ENCODE measurements at places on chromosomes 5 and 9. TPM values are rescaled to one million over a fixed set of nuclear protein-coding genes. Genes with fewer than 3 reads are reported as not detected.
A peak's percentile ranks its signal among the peaks of the same experiment; 100 is the strongest.

The NUTM2F gene
- total RNA-seq: not detected

The PCDHGA6 gene
- total RNA-seq: 5.6 TPM

The C9orf78 gene
- 30.0 TPM for total RNA-seq

DNA sequence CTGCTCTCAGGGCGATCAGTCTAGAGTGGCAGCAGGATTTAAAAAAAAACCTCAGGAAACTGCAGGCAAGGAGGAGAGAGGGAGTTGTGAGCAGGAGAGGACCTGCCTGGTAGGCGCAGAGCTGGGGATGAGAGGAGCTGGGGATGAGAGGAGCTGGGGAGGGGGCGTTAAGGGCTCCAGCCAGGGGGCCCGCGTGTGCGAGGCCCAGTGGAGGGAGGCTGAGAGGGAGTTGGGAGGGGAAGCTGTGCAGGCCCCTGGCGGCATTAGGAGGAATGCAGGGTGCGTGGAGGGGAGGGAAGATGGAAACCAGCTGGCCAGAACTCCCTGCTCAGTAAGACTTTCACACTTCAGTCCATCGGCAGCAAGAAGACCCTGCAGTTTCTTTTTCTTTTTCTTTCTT, 45.2 kb upstream of the HMCN2 start:
- no peak for DNase-seq

GRCh38 chr9:90504486-90504885, 138.1 kb downstream of the DIRAS2 start:
- no peak for DNase-seq

GRCh38 chr5:178384816-178385495, 152.4 kb upstream of the PHYKPL start:
- no peak for DNase-seq

- no peak for DNase-seq
Measured at GRCh38 chr5:1235379-1235778, 10.2 kb downstream of the SLC6A18 start.

DNA sequence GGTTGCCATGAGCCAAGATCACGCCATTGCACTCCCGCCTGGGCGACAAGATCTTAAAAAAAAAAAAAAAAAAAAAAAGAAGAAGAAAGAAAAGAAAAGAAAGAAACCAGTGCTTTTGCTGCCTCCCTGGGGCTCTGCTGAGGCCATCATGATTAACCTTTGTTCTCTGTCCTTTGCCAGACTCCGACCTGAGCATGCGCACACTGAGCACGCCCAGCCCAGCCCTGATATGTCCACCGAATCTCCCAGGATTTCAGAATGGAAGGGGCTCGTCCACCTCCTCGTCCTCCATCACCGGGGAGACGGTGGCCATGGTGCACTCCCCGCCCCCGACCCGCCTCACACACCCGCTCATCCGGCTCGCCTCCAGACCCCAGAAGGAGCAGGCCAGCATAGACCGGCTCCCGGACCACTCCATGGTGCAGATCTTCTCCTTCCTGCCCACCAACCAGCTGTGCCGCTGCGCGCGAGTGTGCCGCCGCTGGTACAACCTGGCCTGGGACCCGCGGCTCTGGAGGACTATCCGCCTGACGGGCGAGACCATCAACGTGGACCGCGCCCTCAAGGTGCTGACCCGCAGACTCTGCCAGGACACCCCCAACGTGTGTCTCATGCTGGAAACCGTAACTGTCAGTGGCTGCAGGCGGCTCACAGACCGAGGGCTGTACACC, 251.7 kb downstream of the MARCHF11 start:
- DNase-seq: no peak

DNA sequence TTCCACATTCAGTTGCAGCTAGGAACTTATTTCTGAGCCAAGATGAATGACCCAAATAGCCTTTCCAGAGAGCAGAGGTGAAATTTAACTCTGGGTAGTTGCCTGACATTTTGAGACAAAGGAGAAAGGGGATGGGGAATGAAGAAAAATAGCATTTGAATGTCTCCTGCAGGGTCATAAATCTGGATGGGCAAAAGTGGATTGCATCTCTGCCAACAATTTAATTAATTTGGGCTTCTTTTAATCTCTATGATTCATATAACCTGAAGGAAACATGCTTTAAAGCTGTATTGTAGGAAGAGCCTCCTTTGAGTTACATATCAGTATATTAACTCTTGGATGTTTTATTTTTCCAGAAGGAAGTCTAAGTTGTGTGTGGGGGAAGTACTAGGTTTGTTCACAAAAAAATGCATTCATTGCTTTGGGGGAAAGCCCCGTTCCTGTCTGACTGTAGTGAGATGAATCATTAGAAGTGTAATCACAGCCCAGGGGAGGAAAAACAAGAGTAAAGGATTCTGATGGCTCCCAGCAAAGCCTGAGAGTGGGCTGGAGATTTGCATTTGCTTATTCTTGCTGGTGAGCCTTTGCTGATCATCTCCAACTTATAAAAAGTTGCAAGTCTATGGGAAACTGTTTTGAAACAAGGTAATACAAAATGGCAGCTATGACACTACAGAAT, 133.0 kb upstream of the IQGAP2 start:
- no peak for DNase-seq

DNA sequence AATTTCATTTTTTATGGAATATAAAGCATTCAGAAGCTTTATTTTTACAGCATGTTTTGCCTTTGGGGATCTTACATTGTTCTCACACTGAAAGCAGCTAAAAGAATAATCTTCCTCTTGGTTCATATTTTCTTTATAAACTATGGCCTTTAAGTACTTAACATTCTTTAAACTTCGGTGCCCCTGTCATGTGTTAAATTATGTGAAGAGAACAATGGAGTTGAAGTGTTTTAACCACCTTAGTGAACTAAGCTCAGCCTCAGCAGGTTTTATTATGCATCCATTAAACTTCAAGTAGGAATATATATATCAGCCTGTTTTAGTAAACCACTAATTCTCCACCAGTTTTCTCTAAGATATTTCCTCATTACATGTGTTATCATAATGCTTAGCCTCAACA, 371.4 kb upstream of the CDH18 start:
- DNase-seq: no peak

- DNase-seq: no peak
Measured at GRCh38 chr9:35236692-35237091, 74.9 kb downstream of the UNC13B start.

DNA sequence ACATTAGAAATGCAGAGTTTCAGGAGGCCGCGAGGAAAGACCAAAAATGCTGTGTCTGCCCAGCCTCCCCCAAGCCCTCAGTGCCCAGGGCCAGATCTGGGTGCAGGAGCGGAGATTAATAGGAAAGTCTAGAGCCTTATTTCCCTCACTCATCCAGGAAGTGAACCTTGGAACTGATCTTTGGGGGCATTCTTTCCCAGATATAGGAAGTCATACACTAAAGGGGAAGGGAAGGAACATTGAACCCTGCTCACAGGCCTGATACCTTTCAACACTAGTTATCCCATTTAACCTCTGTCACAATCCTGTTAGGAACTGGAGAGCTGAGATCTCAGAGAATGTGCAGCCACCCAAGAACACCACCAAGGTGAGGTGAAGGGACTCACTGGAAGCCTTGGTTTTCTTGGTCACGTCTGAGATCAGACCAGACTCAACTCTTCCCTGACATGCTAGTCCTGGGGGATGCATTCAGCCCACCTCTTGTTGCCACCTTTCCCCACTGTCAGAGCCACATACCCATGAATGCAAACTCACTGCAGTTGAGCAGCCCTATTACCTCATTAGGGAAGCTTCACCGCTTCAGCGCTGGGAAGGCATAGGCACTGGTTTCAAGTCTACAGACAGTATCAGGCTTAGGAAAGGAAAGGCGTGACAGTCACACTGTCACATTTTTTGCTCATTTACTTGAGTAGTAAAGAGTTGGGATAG, 95.0 kb downstream of the KIAA1958 start:
- DNase-seq: no peak

DNA sequence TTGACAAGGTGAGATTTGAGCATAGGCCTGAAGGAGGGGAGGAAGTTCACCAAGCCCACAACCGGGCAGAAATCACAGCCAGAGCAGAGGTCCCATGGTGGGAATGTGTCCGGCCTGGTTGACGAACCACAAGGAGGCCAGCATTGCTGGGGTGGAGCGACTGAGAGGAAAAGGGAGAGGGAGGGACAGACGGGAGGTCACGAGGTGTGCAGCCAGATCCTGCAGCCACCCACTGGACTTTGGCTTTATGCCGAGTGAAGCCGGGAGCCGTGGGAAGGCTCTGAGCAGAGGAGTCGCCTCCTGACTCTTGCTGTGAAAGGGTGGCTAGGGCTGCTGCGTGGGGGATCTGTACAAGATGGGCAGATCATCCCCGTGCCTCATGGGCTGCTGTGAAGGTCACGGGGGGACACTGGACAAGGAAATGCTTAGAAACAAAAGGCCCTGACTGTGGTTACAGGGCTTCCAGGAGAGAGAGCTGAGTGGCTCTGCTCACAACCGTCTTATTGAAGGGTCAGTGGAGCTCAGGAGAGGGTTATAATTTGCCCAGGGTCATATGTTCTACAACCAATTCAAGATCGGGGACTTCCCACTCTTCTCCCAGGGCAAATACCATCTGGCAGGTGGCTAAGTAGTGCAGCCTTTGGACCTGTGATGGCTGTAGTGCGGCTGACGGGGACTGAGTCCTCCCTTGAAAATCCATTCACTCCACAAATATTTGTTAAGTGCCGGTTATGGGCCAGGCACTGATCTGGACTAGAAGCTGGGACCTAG, 15.6 kb upstream of the CD74 start:
- peak; percentile 71 for DNase-seq

- no peak for DNase-seq
Measured at GRCh38 chr5:130099008-130099407, 194.7 kb downstream of the CHSY3 start.

- no peak for DNase-seq
Measured at GRCh38 chr9:3809724-3810123, 283.9 kb upstream of the RFX3 start.

DNA sequence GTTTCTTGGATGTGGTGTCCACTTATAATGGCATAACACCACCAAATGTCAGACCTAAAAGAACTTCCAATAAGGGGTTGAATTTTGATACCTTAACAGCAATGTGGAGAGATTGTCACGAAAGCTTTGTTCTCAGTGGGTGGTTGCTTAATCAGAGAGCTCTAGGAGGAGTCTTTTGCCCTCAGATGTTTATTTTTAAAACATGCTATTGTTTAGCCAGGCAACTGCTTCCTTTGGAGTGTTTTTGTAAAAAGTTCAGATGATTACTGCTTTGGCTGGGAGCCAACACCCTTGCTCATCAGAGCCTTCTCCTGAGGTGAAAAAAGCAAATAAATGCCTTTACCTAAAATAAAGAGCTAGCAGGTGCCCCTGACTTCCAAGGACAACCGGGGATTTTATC, 65.0 kb downstream of the SLC1A1 start:
- no peak for DNase-seq
